ENCODE measurements at places on chromosomes 5 and 9.

DNA sequence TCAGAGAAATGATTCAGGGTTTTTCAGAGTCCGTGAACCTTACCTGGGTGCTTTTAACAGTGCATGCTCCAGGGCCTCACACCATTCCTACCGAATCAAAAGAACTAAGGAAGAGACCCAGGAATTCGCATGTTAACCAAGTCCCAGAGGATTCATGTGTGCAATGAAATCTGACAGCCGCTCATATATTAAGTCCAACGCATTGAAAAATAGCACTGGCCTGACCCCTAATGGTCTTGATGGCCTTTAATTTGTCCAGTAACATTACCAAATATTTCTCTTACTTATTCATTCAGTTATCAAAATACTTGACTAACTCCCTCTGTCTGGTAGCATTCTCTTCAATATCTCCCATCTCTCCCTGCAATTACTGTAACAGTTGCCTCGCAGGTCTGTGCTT, 55.0 kb upstream of the MARCHF11 start:
- no peak for DNase-seq

DNA sequence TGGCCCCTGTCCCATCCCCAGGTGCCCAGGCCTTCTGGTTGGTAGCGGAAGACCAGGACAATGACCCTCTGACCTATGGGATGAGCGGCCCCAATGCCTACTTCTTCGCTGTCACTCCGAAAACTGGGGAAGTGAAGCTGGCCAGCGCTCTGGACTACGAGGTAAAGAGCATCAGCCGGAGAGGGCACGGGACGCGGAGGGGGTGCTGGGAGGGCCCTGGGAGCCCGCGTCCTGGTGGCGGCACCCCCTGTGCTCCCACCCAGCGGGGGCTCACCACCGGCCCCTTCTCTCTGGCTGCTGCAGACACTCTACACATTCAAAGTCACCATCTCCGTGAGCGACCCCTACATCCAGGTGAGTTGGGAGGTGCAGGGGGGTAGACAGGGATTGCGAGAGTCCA, 19.5 kb downstream of the CDHR2 start:
- no peak for DNase-seq

DNA sequence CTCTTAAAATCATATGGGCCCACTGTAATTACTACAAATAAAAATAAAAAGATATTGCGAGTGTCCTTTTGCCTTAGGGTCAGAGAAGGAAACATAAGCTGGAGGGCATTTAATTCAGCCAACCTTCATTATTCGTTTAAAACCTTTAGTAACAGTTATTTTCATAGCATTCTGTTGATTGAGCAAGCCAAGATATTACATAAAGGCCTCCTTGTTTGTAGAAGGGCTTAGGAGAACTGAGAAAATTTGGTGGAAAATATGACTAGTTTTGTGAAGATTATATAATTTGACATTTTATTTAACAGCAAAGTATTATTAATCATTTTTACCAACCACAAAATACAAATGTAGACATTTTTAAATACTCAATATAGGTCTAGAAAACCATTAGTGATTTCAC, 62.2 kb downstream of the COX7C start:
- DNase-seq: no peak

DNA sequence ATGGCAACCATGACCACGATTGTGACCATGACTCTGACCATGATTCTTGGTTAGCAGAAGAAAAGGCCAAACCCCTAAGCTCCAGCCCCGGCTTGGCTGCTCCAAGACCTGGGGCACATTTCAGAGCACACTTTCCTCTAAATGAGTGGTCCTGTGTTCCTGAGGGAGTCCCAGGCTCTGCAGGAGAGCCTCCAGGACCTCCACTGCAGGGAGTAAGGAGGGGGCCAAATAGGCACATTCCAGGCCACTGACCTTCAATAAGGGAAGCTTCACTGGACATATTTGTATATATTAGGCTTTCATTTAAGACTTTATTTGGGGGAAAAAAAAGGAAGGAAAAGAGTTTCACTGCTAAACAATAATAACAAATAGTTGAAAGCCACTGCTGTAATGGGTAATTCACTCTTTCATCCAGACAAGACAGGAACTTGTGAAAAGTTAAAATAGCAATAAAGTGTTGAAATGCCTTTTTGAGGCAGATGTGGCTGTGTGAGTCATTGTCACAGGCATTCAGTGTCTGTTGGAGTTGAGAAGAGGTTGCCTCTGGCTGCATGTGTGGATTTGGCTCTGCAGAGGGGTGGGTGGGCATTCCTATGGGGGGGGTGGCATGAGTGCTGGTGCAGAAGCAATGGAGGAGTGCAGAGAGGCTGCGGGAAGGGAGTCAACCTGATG, 63.9 kb upstream of the TGFBR1 start:
- no peak for DNase-seq

DNA sequence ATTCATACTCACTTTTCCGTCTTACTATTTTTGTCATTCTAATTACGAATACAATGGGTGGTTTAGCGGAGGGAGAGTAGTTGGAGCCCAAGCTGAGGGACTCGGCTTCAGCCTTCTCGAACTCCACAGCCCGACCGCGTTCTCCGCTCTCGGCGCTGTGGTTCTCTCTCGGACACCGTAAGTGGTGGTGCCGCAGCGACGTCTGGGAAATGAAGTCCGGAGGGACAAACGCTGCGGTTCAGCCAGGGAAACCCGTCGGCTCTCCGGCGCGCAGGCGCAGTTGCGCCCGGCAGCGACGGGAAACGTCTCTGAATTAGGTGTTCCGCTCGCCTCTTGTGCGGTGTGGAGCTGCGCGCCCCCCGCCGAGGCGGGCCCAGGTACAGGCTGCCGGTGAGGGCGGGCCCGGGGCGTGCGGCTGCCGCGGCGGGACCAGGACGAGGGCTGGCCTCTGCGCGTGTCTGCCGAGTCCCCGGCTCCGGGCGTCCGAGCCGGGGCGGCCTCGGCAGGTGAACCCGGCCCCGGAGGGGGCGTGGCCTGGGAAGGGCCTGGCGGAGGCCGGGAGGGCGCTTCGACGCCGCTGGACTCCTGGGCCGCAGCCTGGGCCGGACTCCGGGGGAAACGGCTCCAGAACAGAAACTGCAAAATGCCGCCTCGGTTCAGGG, at the start of gene ZNF879:
Gene ZNF879, plus strand, starts transcription at position 277 of the 662 bp plus-strand sequence. CDS start 1,201 bp downstream, outside the sequence.
- DNase-seq: peak; percentile 92

- DNase-seq: no peak
Measured at GRCh38 chr5:178423431-178423830, 166.8 kb downstream of the COL23A1 start.

DNA sequence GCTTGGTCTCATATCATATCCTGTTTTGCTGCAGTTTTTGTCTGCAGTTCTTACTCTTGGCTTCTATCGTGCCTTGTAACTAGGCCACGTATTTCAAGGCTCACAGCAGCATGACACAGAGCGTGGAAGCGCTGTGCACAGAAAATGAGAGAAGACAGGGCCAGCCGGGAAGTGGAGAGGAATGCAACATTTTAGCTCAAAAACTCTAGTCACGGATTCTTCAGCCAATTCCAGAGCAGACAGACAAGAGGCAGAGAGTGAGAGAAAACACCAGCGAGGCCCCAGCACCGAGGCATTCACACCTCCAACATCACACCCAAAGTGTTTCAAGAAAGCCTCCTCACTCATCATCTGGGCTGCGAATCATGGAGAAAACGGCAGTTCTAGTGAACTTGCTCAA, 160.8 kb downstream of the DNAH5 start:
- DNase-seq: no peak

- no peak for DNase-seq
Measured at GRCh38 chr9:18437315-18438201, 36.4 kb upstream of the ADAMTSL1 start.

DNA sequence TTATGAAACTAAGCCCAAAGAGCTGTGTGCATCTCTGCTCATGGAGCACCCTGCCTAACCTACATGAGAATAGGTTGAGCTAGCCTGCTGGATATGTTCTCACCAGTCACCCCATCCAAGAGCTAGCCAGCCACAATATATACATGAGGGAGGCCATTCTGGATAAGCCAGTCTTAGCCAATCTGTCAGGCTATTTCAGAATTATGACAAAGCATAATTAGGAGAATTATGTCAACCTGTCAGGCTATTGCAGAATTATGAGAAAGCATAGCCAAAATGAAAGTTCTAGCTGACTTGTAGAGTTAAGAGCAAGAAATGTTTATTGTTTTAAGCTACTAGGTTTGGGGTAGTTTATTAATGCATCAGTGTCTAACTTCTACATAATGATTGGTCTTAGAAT, 189.8 kb downstream of the WDR70 start:
- DNase-seq: no peak

DNA sequence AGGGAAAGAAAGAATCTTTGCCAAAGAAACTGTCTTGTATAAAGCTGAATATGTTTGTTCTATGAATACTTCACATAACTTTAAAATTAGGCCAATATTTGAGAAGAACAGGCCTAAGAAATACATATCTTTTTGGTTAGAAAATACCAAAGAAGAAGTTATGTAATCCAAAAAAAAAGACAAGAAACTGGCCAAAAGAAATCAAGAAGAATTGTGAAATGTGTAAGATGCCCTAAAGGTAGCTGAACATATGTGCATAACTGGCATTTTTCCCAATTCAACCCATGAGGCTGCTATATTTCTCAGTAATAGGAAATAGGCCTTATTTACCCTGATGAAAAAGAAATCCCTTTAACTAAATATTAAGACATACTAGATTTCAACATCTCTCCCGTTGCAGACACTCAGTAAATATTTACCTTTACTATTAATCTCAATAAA, 290.0 kb downstream of the CETN3 start:
- no peak for DNase-seq

GRCh38 chr9:132238992-132239391, 77.1 kb downstream of the NTNG2 start:
- no peak for DNase-seq

DNA sequence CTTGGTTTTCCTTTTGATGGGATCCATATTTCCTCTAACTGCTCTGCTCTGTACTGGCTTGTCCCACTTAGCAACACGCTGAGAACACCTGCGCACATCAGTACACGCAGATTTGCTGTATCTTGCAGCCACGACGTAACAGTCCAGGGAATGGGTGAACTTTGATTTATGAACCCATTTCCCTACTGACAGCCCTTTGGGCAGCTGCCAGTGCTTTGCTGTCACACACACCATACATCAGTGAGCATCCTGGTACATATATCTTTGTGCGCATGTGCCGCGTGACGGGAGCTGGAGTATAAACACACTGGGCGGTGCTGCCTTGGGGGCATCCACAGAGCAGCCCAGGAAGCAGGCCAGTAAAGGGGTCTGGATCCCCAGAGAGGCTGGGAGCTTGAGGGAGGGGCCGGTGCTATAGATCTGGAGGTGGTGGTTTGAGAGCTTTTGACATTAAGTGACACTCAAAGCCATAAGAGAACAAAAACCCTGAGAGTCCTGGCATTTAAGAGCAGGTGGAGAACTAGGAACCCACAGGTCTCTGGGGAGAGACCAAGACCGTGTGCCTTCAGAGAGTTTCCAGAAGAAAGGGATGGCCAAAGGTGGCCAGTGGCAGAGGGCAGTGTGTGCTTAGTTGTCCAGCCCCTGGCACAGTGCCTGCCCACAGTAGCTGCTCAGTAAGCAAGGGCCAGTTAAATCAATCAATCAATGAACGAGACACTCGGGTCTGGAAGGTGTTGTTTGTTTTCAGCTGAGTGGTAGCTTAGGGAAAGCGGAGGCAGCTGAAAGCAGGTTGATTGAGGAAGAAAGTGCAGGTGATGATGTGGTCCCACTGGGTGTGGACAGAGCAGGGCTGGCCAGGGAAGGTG, 53.7 kb downstream of the LMX1B start:
- peak; percentile 26 for DNase-seq

DNA sequence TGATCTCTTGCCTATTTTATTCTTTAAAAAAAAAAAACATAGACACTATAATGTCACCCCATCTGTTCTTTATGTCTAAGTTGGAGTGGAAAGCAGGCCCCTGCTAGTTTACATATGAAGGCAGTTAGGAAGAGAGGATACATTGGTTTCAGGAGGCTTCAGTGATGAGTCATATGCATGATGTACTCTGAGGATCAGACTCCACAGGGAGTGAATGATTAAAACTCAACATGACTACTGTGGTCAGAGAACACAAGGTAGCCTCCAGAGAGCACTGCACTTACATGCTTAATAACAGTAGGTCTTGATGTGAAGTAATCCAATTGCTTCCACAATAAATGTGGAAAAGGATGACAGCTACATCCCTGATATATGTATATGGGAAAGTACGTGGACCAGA, 22.7 kb upstream of the FSTL4 start:
- DNase-seq: no peak

DNA sequence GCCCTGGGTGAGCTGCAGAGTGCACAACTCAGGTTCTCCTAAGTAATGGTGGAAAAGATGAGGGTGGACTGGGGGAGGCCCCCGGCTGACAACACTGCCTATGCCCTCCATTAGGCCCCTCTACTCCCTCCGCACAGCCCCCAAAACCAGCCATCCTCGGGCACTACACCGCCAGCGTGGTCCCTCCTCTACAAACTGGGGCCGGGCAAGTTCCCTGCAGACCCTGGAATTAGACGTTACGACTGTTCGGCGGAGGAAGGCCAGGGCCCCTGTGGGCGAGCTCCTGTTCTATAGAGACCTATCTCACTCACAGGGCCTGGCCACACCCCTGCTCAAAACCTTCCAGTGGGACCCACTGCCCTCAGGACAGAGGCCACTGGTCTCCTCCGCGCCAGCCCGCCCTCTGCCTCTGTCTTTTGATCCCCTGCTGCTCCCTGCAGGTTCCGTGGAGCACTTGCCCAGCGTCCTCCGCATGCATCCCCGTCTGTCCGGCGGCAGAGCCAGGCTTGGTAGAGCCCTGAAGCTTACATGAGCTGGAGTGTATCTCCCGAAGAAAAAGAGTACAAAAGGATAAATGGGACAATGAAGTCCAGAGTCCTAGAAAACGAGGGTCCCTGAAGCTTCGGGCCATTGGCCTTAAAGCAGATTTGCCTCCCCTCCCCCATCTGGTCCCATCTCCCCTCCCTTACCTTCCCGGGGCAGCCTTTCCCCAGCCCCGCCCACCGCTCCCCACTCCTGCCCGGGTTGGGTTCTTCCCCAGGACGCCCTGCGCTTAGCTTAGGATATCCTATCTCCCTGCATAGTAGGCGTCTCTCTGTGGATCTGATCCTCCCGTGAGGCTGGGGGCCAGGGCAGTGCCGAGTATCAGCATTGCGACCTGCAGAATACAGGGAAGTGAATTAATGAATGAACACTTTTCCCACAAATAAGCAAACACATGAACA, 71.3 kb downstream of the HRH2 start:
- DNase-seq: no peak

GRCh38 chr9:114238472-114238871, 83.1 kb downstream of the COL27A1 start:
- no peak for DNase-seq
